Ureter (tissue), 1 donor: ENCODE measurements at places on chromosomes 6 and 20.

GRCh38 chr6:105097288-105097687 lies 82.5 kb downstream of the POPDC3 start:
- no peak for DNase-seq

DNA sequence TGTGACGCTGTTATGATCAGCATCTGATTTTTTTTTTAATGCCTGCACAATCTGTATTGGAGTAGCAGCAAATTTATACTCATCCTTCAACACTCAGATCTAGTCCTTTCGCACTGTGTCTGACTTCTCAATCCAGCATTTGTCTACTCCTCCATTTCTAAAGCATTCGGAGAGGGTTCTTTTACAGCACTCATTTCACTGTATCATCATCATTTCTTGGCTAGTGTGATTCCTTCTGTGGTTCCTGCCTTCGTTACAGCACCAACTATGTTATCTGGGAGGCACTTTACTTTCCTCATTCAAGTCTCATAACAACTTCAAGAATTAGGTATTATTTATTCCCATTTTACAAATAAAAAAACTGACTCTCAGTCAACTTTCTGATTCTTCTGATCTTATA lies 18.0 kb downstream of the NUDT3 start:
- no peak for DNase-seq

GRCh38 chr20:54619181-54619580 lies 143.8 kb downstream of the DOK5 start:
- DNase-seq = no peak

- no peak for DNase-seq
Measured at GRCh38 chr20:4978050-4978918, 23.0 kb downstream of the SLC23A2 start.
